ENCODE measurements at places on chromosomes 13 and 19.

GRCh38 chr13:21176982-21177284, 475 bp downstream of the MRPL57 start:
- no peak for DNase-seq

DNA sequence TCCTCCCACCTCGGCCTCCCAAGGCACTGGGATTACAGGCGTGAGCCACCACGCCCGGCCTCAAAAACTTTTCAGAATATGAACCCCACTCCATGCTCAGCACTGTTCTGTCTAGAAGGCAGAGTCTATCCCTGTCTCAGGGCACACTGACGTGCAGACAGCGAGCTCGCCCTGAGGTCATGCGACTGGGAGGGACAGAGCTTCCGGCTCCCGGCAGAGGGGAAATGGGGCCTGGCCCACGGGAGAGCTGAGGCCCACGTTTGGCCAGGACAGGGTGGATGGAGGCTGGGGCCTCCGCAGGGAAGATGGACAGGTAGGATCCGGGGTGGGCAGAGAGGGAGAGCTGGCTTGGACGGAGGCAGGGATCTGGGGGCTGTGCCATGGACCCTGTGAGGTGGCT, 2.8 kb upstream of the AZU1 start:
- no peak for DNase-seq

GRCh38 chr13:93309886-93310523, 83.4 kb downstream of the GPC6 start:
- DNase-seq = no peak

DNA sequence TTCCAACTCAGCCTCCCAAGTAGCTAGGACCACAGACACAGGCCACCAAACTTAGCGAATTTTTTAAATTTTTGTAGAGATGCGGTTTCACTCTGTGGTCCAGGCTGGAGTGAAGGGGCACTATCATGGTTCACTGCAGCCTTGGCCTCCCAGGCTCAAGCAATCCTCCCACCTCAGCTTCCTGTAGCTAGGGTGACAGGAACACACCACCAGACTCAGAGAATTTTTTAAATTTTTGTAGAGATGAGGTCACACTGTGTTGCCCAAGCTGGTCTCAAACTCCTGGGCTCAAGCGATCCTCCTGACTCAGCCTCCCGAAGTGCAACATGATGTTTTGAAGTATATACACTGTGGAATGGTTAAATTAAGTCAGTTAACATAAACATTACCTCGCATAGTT, 263.6 kb downstream of the OXGR1 start:
- no peak for DNase-seq

DNA sequence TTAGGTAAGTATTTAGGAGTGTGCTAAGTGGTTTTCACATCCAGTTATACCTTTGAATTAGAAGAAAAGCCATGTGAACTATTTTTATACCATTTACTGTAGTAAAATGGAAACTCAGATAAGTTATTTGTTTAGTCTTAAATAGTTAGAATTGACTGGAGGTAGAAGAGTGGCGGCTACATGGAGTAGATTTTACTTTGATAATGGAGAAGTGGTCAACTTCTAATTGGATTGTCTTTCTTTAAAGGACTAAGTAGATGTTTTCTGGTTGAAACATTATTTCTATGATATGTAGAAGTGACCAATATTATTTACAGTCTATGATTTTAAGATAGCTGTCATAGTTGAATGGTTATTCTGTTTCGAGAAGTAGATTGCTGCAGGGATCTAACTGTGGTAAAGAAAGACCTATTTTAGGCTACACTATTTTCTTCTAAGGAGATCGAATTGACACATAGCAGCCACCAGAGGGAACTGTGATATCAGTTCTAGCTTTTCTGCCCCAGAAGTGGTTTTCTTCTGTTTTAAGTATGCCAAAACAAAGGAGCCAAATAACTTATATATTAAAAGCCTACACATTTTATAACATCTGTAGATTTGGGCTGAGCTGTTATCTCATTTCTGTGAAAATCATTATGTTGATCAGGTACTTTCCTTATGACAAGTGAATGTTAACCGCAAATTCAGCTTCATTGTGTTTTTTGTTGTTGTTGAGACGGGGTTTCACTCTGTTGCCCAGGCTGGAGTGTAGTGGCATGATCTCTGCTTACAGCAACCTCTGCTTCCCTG, 26.1 kb downstream of the ZMYM2 start:
- DNase-seq = peak; percentile 33

DNA sequence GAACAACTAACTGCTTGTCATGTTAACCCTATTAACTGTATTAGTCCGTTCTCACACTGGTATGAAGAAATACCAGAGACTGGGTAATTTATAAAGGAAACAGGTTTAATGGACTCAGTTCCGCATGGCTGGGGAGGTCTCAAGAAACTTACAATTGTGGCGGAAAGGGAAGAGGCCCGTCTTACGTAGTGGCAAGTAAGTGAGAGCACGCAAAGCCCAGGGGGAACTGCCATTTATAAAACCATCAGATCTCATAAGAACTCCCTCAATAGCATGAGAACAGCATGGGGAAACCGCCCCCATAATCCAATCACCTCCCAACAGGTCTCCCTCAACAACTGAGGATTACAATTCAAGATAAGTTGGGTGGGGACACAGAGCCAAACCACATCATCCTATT, 34.7 kb downstream of the PHF11 start:
- no peak for DNase-seq

DNA sequence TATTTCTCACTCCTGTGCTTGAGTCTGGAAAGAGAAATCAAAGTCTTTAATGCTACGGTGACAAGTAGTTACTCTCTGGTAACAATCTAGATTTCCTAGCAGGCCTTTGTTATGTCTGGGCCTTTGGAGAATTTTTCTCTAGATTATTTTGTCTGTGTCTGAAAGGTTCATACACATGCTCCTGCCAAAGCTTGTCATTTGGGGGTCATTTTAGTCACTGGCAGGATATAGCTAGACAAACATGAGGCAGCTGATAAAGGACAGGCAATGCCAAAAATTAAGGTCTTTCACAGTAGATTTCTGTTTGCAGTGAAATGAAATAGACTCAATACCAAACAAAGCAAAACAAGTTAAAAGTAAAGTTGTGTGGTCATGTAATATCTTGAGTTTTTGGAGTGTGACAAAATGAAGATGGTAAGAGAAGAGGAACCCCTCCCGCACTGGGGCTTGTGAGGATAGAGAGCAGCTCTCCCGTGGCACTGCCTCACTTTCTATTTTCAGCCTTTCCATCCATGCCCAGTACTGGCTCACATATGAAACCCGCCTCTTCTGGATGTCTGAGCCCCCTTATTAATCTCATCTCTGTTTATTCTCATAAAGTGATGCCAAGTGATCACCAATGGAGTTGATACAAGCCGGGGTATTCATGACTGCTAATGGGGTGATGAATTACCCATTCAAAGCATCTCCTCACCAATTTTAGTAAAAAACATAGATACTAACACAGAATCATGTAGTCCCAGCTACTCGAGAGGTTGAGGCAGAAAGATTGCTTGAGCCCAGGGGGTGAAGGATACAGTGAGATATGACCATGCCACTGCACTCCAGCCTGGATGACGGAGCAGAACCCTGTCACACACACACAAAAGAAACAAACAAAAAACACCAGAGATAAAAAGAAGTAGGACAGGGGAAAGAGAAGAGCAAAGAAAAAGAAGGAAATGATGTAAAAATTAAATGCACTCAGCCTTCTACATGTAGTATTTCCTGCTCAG, 389.3 kb downstream of the FGF14 start:
- no peak for DNase-seq

DNA sequence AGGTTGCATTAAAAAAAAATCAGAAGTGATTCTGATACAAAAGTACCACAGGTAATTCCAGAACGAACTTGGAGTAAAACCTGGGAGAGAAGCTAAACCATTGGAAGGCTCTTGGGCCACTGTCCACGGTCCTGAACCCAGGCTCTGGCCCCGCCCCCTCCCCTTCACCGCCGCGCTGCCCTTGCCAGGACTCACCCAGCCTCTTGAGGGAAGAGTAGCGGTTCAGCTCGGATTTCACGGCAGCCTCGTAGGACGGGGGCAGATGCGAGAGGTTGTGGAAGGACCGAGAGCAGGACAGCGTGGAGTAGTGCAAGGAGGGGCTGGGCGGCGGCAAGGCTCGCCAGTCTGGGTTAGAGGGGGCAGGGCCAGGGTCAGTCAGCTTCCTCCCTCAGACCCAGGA, 5.7 kb downstream of the SHISA7 start:
- DNase-seq = peak; percentile 68

GRCh38 chr19:53308339-53308811, 25.2 kb upstream of the ZNF845 start:
- DNase-seq = no peak

DNA sequence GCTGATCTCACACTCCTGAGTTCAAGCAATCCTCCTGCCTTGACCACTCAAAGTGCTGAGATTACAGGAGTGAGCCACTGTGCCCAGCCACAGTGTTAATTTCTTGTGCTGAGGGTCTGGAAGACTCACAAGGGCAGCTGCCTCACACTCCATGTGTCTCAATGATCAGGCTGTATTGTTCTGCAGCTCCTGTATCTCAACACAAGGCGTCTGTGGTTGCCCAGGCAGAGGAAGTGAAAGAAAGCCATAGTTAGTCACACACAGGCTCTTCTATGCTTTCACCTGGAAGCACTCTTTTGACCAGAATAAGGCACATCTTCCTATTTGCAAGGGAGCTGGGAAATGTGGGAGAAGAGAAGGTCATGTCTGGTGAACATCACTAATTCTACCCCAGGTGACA, 107.3 kb upstream of the ZNF507 start:
- DNase-seq = no peak

- DNase-seq = no peak
These were observed 8.2 kb downstream of the PEPD start for GRCh38 chr19:33513424-33513823.

GRCh38 chr13:41691274-41691673, 233.9 kb downstream of the RGCC start:
- DNase-seq = no peak

Data from LoVo (cell line).